ENCODE measurements at places on chromosomes 5 and 9. TPM values are rescaled to one million over a fixed set of nuclear protein-coding genes. Genes with fewer than 3 reads are reported as not detected.

The TMEM215 gene
- total RNA-seq: not detected

The PTCD2 gene
- 11.7 TPM for total RNA-seq

The PPP3R2 gene
- not detected for total RNA-seq

The CARD6 gene
- 3.3 TPM for total RNA-seq

The TMEM174 gene
- not detected for total RNA-seq

The HABP4 gene
- 21.8 TPM for total RNA-seq

The TRIM36 gene
- 5.0 TPM for total RNA-seq

The PLPPR1 gene
- total RNA-seq: not detected

The ISL1 gene
- total RNA-seq: 0.17 TPM

The PLEKHG4B gene
- total RNA-seq: 5.4 TPM
